ENCODE measurements at places on chromosomes 5 and 9. TPM values are rescaled to one million over a fixed set of nuclear protein-coding genes. Genes with fewer than 3 reads are reported as not detected.

TMCO6 gene
- 11.3 TPM for total RNA-seq

PCDHA2 gene
- not detected for total RNA-seq

ADAMTS6 gene
- total RNA-seq: 2.6 TPM

OR1J4 gene
- total RNA-seq: not detected

UBAC1 gene
- total RNA-seq: 67.8 TPM

LHX3 gene
- not detected for total RNA-seq

IFNB1 gene
- total RNA-seq: not detected

IGFBPL1 gene
- total RNA-seq: 2.6 TPM

PHF19 gene
- 27.0 TPM for total RNA-seq

IFNA13 gene
- not detected for total RNA-seq

GRXCR2 gene
- not detected for total RNA-seq

IDNK gene
- 4.5 TPM for total RNA-seq

DRD1 gene
- total RNA-seq: not detected

SV2C gene
- total RNA-seq: 0.67 TPM

ARID3C gene
- not detected for total RNA-seq

CTNND2 gene
- 3.1 TPM for total RNA-seq

OR1B1 gene
- total RNA-seq: not detected

CDC25C gene
- not detected for total RNA-seq
